Activated CD4-positive, CD25-positive, alpha-beta regulatory T cell (primary cell): ENCODE measurements at places on chromosomes 2 and 18.

DNA sequence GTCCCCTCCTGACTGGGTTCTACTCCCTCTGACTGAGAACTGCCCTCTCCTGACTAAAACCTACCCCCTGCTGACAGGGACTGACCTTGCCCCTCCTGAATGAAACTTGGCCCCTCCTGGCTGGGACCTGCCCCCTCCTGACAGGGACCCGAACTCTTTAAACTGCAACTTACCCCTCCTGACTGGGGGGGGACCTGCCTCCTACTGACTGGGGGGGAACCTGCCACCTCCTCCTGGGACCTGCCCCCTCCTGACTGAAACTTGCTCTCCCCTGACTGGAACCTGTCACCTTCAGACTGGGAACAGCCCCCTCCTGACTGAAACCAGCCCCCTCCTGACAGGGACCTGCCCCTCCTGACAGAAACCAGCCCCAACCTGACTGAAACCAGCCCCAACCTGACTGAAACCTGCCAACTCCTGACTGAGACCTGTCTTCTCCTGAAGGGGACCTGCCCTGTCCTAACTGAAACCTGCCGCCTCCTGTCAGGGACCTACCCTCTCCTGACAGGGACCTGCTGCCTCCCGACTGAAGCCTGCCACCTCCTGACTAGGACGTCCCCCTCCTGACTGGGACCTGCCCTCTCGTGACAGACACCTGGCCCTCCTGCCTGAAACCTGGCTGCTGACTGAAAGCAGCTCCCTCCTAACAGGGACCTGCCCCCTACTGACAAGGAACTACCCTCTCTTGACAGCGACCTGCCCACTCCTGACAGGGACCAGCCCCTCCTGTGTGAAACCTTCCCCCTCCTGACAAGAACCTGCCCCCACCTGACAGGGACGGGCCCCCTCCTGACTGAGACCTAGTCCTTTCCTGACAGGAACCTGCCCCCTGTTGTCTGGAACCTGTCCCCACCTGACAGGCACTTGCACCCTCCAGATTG, 87.1 kb downstream of the PXDN start:
- no peak for DNase-seq

GRCh38 chr2:102892698-102893310, 131.0 kb downstream of the TMEM182 start:
- DNase-seq, result no peak

- no peak for DNase-seq
These were observed 186.7 kb downstream of the PARD3B start for GRCh38 chr2:204732019-204732418.

DNA sequence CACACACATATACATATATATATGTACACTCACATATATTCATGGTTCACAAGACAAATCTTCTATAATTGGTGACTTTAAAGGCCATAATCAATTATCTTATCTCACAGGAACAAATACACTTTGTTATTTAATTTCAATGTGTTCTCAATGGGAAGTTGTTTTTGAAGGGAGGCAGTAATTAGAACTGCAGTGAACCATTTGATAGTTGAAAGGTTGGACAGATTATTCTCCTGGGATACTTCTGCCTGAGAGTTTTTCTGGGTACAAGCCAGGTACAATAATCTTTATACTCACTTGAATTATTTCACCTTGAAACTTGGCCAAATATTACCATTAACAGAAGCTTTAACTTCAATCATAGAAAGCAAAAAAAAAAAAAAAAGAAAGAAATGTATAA, 546.6 kb upstream of the LRRTM4 start:
- DNase-seq, result no peak

GRCh38 chr2:206701952-206702605, 16.1 kb downstream of the DYTN start:
- no peak for DNase-seq

DNA sequence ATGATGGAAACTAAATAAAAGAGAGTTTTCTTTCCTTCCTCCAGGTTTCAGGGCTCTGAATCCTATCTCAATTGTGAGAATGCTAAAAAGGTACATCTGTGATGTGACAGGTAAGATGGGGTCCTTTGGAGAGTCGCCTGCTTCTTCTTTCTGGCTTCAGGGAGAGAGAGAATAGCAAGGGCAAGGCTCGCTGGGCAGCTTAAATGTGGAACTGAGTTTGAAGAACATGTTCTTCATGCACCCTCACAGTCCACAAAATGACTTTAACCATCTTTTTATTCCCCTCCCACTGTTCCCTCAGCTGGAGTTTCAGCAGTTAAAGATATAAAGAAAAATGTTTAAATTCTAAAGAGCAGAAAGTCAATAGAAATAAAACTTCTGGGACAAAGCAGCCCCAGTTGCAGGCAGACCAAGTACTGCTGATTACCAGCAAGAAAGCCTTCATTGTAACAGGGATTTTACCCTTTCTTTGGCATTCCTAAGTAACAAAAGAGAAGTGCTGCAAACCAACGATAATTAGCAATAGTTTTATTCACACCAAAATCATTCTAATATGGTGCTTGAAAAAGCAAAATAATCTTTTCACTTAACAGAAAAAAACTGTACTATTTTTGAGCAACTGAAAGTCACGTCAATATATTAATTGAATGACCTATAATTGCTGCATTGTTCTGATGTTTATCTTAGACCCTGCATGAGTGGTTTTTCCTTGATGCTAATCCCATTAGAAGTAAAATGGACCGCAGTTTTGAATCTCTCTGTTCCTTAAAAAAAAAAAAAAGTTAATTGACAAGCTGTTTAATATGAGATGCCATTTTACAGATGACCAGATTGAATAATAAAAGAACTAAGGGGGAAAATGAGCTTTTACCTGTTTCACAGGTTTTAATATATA, 61.5 kb downstream of the LRP2 start:
- DNase-seq, result no peak

DNA sequence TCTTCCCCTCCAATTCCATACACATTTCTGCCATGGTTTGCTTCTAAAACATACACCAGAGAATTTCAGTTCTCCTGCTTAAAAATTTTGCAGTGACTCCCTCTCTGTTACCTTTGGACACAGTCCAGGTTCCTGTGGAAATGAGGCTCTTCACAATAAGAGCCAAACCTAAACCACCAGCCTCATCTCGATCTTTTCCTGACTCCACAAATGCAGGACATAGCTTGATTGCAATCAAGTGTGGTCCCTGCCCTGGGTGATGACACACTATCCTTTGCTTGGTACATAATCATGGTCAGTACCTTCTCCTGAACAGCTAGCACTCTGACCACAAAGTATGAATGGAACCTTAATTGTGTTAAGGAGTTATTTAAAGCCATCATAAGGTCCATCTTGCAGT, 134.9 kb upstream of the CHAC2 start:
- DNase-seq, result no peak

DNA sequence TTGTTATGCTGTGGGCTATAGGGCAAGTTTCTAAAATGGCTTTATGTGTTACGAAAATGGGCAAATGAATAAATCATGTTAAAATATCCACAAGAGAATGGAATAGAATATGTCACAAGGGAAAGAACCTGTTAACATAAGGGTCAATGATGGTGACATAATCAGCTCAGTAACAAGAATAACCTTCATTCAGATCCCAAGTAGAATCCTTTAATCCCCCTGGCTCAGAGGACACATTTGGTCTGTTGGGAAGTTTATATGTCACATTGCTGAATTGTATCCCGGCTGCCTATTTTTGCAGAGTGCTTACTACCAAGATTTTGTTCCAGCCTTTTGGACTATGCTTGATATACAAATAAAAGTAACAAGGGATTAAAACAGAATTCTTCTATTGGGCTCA, 13.1 kb upstream of the LGALSL start:
- DNase-seq, result no peak

- no peak for DNase-seq
These were observed 342 bp downstream of the CYB5A start for GRCh38 chr18:74291472-74291770.

DNA sequence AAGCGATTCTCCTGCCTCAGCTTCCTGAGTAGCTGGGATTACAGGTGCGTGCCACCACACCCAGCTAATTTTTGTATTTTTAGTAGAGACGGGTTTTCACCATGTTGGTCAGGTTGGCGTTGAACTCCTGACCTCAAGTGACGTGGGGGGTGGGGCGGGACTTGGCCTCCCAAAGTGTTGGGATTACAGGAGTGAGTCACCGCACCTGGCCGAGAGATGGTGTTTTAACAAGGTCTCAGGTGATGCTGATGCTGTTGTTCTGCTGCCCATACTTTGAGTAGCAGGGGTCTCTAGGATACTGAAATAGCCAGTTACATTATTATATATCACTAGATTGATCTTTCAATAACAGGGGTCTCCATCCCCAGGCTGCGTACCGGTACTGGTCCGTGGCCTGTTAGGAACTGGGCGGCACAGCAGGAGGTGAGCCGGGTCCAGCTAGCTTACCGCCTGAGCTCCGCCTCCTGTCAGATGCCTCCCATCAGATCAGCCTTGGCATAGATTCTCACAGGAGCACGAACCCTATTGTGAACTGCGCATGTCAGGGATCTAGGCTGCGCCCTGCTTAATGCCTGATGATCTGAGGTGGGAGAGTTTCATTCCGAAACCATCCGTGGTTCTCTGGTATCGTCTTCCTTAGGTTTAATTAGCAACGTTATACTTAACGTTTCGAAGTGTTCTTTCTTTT, 48.3 kb upstream of the SLC38A11 start:
- DNase-seq, result no peak

DNA sequence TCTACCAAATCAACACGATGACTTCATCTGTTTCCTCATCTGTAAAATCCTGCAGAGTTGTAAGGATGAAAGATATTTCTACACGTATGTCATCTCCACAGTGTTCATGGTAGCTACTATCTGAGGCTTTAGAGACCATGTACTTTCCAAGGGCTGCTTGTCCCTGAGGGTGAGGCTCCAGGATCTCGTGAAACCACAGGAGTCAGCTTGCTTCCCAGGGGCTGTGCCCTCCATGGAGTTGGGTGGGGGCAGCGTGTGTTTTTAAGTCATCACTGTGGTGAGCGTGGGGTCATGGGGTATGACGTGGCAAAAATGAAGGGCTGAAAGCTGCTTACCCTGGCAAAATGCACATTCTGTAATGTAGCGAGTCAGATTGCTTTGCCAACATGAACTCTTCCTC, 81.6 kb downstream of the ASAP2 start:
- no peak for DNase-seq

GRCh38 chr2:85737481-85737880, 16.3 kb upstream of the ATOH8 start:
- no peak for DNase-seq

DNA sequence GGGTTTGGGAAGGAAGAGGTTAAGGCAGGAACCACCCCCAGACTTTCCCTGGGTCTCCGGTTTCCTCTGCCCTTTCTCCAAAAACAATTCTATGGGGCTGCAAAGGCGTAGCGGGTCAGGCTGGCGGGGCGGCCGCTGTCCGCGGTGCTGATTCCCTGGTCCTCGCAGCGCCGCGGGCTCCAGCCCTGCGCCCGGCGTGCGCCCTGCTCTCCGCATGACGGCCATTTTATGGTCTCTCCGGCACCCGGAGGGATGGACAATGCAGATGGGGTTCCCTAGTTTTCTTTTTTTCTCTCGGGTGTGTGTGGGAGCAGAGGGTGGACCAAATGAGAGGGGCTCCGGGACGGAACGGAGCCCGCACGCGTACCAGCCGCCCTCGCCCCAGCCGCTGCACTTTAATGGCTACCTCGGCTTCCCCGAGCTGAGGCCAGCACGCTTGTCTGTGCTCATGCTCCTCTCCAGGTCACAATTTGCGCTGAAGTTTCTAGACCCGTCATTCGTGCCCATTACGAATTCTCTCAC, 1.6 kb downstream of the ST8SIA3 start:
- no peak for DNase-seq

GRCh38 chr18:55503167-55503820, 84.7 kb downstream of the TCF4 start:
- DNase-seq, result no peak

GRCh38 chr2:20745924-20746555, 76.9 kb downstream of the LDAH start:
- DNase-seq, result no peak

GRCh38 chr2:40292291-40292690, 159.6 kb downstream of the SLC8A1 start:
- DNase-seq, result no peak

- no peak for DNase-seq
These were observed 65.1 kb upstream of the TMEM17 start for GRCh38 chr2:62570861-62571698.

GRCh38 chr2:235552671-235553070, 58.8 kb downstream of the AGAP1 start:
- no peak for DNase-seq

GRCh38 chr2:163401481-163401880, 334.3 kb downstream of the FIGN start:
- no peak for DNase-seq

GRCh38 chr2:160533482-160533881, 39.9 kb upstream of the RBMS1 start:
- DNase-seq, result no peak

DNA sequence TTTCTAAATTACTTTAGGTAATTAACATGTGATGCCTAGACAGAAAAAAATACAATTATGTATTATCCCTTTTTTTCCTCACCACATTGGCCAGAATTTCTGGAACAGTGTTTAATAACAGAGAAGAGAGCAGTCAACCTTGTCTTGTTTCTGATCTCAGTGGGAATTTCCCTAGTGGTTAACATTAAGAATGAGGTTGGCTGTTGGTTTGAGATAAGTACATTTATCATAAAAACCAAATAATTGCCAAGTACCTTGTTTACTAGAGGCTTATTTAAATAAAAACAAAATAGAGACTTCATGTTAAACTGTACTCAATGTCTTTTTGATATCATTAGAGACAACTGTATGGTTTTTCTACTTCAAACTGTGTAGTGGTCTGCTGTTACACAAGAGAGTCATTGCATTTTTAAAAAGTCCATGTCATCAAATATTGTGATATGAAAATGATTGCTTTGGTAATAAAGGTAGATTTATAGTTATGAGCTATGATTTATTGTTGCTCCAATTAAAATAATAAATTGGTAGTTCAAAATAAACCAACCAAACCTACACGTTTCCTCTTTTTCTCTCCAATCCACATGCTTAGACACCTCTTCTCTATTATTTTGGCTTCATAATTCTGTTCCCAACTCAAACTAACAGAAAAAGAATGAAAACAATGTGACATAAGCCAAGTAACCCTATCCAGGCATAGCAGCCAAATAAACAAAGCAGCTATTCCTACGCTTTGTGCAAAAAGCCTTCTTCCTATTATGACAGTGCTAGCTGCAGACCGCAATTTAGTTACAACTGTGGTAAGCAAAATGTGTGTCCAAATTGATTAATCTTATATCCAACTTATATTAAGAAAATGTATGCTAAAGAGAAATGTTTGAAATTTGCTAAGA, 20.9 kb upstream of the TANK start:
- DNase-seq, result no peak

GRCh38 chr2:132374961-132375360, 41.6 kb upstream of the GPR39 start:
- no peak for DNase-seq

GRCh38 chr2:58073751-58074150, 27.1 kb downstream of the VRK2 start:
- DNase-seq, result no peak

GRCh38 chr2:227368574-227368973, 10.5 kb downstream of the TM4SF20 start:
- DNase-seq, result no peak

- DNase-seq, result no peak
These were observed 238.8 kb downstream of the IKZF2 start for GRCh38 chr2:212912445-212913103.
